ENCODE measurements at places on chromosomes 7 and 10.

DNA sequence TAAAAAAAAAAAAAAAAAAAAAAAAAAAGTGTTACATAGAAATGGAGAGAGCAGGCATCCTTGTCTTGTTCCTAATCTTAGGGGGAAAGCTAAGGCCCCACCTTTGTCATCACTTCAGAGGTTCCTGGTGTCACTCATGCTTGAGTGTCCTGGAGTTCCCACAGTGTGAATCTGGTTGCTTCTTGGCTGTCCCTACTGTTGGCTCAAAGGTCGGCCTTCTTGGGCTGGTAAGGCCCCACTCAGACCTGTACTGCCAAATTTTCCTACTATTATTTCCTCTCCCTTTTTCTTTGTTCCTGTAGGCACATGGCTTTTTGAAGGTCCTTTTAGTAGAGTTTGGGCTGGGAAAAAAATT, 21.5 kb downstream of the OPTN start:
- DNase-seq: no peak

GRCh38 chr7:50594734-50595485, 29.7 kb upstream of the DDC start:
- DNase-seq: no peak

- no peak for DNase-seq
Measured at GRCh38 chr7:151025924-151026671, 1.8 kb upstream of the ATG9B start.

DNA sequence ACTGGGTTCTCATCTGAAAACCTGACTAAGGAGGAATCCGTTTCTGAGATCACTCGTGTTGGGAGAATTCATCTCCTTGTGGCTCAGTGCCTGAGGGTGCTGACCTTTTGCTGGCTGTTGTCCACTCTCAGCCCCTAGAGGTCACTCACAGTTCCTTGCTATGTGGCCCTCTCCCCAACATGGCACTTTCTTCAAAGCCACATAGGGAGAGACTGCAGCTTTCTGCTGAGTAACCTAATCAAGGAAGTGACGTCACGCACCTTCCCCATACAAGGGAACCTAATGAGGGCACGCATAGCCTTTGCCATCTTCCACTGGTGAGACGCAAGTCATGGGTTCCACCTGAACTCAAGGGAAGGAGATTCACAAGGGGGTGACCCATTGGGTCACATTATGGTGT, 23.2 kb downstream of the STEAP1B start:
- no peak for DNase-seq

- DNase-seq: no peak
Measured at GRCh38 chr10:93198401-93199131, 124.9 kb downstream of the CYP26A1 start.

DNA sequence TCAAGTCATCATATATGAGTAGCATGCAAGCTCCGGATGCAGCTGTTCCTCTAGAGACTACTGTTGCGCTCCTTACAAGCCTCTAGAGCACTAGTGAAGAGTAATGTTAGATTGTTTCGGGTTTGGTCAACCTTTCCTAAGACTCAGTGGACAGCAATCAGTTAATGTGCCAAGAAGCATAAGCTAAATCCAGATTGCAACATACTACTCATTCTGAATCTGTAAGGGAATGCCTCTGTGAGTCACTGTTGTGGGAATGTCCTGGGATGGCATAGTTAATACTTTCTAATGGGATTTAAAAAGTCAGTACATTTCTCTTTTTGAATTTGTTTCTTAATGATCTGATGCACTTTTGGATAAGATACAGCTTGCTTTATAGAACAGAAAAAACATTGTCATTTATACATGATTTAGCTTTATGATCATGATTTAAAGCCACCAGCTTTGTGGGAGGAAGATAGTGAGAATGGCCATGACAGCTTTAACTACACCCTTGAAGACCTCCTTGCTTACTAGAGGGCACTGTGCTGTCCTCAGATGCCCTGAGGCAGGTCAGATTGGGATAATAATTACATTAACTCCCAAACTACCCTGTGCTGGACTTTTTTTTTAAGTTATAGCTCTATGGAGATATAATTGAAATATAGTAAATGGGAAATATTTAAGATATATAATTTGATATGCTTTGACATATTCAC, 138.4 kb downstream of the SDK1 start:
- peak; percentile 1 for DNase-seq

DNA sequence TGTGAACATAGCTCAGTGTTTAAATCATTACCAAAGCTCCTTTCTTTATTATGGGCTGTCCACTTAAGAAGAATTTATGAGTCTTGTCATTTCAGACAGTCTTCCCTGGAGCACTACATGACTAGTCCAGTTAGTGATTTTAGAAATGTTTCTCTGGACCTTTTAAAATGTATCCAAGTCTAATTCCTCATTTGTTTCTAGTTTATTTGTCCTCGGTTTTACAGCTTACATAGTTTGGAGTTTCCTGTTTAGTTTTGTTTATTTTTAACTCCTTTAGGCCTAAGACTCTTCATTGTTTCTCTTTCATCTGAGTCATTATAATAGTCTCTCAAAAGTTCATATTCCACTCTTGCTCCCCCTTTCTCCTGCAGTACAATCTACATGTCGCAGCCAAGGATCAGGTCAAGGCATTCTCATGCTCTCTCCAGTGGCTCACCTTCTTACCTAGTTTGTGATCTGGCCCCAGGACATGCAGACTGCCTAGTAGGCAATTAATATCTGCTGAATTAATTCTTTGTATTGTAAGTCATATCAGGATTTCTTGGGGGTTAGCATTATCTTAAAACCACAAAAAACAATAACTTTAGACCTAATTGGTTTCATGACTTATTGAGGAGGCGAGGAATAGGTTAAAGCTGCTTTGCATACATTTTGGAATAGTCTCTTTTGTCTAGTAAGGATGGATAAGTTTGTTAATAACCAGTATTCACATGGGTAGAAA, 93.8 kb downstream of the MAPK8 start:
- peak; percentile 37 for DNase-seq

GRCh38 chr7:149599636-149600206, 102.1 kb upstream of the ZNF746 start:
- DNase-seq: no peak

DNA sequence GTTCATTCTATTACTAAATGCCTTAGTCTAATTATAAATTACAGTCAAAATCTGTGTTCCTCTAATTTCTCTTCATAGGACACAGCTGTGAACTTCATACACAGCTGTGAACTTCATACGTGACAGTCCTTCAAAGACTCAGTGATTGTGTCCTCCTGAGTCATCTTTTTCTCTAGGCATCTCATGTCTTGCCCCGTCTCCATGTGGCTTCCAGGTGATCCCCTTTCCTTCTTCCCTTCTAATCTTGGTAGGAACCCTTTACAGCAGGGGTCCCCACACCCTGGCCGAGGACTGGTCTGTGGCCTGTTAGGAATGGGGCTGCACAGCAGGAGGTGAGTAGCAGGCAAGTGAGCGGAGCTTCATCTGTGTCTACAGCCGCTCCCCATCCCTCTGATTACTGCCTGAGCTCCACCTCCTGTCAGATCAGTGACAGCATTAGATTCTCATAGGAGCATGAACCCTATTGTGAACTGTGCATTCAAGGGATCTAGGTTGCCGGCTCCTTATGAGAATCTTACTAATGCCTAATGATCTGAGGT, 14.0 kb upstream of the EIF5AL1 start:
- no peak for DNase-seq

DNA sequence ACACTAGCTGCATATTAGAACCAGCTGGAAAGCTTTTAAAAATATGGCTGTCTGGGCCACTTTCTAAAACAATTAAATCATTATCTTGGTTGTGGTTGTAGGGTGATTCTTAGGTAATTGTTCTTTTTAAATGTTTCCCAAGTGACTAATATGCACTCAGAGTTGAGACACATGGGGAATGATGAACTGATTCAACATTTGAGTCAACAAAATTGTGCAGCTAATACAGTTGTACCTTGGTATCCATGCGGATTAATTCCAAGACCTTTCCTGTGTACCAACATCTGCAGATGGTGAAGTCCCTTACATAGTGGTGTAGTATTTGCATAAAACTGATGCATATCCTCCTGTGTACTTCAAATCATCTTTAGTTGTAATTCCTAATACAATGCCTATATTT, 242.2 kb downstream of the ATRNL1 start:
- no peak for DNase-seq

- DNase-seq: no peak
Measured at GRCh38 chr10:112131346-112131745, 52.2 kb downstream of the GPAM start.

DNA sequence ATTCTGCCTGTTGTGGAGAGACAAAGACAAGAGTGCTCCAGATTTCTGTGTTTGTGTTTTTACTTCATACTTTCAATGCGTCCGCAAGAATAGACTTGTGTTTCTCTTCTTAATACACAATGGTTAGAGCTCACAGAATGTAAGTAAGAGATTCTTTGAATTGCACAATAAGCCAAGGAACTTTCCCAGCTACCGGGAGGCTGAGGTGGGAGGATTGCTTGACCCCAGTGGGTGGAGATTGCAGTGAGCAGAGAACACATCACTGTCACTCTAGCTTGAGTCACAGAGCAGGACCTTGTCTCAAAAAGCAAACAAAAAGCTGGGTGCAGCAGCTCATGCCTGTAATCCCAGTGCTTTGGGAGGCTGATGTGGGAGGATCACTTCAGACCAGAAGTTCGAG, 250.7 kb upstream of the MYO3A start:
- no peak for DNase-seq

DNA sequence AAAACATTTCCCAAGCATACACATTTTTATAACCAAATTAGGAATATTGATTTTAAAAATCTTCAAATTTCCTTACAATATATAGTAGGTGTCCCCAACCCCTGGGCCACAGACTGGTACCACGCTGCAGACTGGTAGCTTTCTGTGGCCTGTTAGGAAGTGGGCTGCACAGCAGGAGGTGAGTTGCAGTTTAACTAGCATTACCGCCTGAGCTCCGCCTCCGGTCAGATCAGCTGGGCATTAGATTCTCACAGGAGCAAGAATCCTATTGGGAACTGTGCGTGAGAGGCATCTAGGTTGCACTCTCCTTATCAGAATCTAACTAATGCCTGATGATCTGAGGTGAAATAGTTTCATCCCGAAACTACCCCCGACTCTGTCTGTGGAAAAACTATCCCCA, 62.1 kb downstream of the ZWINT start:
- no peak for DNase-seq

GRCh38 chr10:32889631-32890212, 68.3 kb downstream of the ITGB1 start:
- DNase-seq: no peak

GRCh38 chr7:11709196-11709595, 122.8 kb downstream of the THSD7A start:
- DNase-seq: no peak

- DNase-seq: no peak
Measured at GRCh38 chr7:133501771-133502170, 248.9 kb downstream of the EXOC4 start.

GRCh38 chr7:106067678-106068077, 44.4 kb downstream of the SYPL1 start:
- DNase-seq: no peak

Data from GM04503 (cell line).